ENCODE measurements at places on chromosomes 3 and 15. TPM values are rescaled to one million over a fixed set of nuclear protein-coding genes. Genes with fewer than 3 reads are reported as not detected.

The TMC3 gene
- not detected for total RNA-seq

The STRC gene
- total RNA-seq: not detected

The B3GNT5 gene
- 29.4 TPM for total RNA-seq

The LOXL1 gene
- total RNA-seq: 9.2 TPM

The ROBO2 gene
- 0.23 TPM for total RNA-seq

The RBP2 gene
- not detected for total RNA-seq

The CPN2 gene
- not detected for total RNA-seq

The ZNF717 gene
- 6.6 TPM for total RNA-seq

The IL17RE gene
- 1.5 TPM for total RNA-seq

The ACAP2 gene
- total RNA-seq: 34.4 TPM

The ZDHHC23 gene
- 1.9 TPM for total RNA-seq

The SKIC8 gene
- total RNA-seq: 49.0 TPM
